Upper lobe of right lung (tissue), 1 donor: ENCODE measurements at places on chromosomes 16 and 17.

- DNase-seq = no peak
Observed at GRCh38 chr17:4162321-4162720, 19.3 kb downstream of the CYB5D2 start.

- no peak for DNase-seq
Observed at GRCh38 chr16:74455213-74455612, 33.9 kb upstream of the CLEC18B start.

- DNase-seq = no peak
Observed at GRCh38 chr16:14063618-14064581, 7.2 kb upstream of the MRTFB start.

GRCh38 chr16:68704232-68704867 is 32.7 kb upstream of the CDH1 start:
- peak; percentile 90 for DNase-seq

DNA sequence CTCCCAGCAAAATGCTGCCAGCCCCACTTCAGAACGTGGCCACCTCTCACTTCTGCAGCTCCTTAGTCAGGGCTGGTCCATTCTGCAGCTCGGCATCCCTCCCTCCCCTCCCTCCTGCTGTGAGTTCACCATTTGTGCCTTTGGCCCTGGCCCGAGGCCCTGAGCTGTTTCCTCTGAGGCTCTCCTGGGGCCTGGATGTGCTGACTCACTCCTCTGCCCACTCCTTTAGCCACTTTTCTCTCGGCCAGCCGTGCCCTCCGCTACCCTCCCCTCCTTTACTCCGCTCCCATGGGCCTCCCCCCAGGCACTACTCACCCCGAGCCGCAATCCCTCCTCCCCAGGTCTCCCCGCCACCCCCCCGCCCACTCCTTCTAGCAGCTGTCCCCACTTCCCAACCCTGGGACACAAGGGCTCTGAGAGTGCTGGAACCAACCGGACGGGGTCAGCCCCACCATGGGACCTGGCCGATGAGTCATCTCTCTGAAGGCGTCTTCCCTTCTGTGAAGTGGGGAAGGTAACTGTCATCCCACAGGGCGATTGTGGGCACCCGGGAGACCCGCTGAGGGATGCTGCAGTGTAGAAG is 11.5 kb downstream of the KCNG4 start:
- peak; percentile 81 for DNase-seq

DNA sequence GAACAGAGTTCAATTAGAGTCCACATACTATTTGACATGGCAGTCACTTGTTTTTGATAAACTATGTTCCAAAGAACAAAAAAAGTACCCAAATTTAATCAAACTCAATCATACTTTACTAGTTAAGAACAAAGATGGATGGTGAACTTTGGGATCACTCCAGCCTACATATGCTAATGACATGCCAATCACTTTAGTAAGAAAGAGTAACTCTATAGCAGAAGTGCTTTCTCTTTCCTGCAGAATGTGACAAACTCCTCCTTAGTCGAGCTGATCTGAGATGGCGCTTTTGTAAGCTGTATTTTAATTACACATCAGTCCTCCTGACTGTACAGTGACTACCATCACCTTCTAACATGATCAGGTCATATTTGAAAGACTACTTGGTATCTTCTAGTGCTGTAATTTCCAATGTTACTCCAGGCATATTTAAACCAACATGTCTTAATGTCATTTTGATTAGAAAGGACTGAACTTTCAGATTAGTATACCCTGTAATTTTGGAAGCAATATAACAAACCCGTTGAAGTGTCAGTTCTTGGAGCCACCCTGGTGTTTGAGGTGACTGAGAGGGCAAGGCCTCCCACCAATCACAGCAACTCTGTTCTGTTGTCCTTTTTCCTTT is 4.1 kb downstream of the NETO2 start:
- DNase-seq = no peak

DNA sequence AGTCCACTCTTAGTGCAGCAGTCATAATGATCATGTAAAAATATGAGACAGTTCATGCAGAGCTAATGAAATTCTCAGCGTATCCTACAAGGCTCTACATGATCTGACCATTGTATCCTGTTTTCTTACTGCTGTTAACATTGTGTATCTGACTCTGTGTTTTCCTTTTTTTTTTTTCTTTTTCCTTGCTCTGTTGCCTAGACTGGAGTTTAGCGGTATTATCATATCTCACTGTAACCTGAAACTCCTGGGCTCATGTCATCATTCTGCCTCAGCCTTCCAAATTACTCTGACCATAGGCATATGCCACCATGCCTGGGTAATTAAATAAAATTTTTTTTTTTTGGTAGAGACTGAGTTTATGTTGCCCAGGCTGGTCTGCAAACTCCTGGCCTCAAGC is 12.1 kb downstream of the DUS2 start:
- no peak for DNase-seq

- DNase-seq = no peak
Observed at GRCh38 chr17:80060644-80061043, 24.2 kb downstream of the CCDC40 start.

DNA sequence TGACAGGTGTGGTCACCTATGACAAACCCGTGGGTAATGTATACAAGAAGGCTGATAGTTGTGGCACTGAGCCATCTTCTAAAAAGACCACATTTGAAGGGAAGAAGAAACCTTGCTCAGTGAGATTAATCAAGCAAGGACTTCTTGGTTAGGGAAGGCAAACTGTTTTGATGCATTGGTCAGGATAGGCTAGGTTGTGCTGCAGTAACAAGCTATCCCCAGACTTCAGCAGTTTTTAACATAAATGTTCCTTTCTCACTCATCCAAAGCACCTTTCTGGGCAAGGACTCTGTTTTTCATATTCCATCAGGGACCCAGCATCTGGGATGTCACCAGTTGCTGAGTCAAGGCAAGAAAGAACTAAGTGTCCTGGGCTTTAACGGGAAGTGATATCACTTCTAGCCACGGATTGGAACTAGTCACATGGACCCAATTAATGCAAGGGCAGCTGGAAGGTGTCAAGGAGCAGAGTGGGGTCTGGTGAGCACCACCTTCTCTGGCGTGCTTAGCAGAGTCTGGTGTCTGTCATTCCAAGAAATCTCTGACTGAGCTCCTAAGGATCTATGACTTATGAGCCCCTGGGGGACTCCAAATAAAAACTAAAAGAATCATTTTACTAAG is 52.0 kb upstream of the CCL2 start:
- no peak for DNase-seq

DNA sequence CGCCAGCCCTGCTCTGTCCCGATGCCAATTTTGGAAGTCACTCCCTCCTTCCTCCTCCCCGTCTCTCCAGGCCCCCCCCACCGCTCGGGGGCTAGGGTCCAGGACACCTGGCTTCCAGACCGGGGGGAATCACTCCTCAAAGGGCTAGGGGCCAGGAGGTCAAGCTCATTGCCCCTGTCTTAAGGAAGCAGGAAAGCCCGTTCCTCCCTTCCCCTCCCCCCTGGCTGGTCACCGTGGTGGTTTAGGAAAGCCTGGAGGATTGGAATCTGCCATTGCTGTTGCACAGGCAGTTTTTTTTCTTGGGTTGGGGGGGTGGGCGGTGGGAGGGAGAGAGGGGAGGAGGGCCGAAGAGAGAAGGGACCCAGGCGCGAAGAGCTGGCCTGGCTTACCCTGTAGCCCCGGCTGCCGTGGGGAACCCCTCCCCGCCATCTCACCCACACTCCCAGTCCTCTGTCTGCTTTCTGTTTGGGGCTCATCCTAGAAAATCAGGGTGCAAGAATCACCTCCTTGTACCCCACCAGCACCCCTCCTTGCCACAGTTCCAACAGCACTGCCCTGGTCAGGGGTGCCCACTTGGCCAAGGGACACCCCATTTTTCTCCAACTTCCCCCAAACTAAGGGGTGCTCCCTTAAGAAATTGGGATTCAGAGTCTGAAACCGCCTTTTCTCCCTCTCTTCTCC is 2.9 kb upstream of the BCL6B start:
- DNase-seq = peak; percentile 73

DNA sequence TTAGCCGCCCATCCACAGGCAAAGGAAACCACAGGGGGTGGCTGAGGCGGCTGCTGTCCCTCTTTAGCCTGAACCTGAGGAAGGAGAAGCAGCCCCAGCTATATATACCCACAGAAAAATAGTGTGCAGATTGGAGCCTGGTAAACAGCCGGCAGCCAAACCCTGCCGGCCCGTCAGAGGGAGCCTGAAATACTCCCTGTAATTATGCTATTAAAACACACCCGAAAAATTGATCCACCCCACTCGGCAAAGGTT is 6.8 kb downstream of the PIEZO1 start:
- no peak for DNase-seq

DNA sequence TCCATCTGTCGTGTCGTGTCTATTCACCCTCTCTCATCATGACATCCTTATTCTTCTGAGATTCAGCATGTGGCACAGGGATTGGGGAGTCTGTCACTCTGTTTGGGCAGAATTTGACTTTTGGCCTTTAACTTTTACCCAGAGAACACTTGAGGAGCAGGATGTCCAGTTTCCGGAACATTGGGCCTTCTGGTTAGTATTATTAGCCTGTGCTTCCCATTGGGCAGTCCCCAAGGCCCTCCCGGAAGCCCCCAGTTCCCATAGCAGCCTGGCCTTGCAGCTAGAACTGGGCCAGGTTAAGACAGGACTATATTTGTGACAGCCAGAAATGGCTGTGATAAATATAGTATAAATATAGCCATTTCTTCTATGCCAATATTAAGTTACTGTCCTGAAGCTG is 9.6 kb downstream of the SCN4A start:
- no peak for DNase-seq

GRCh38 chr17:8862213-8863056 is 5.0 kb downstream of the PIK3R6 start:
- DNase-seq = no peak

DNA sequence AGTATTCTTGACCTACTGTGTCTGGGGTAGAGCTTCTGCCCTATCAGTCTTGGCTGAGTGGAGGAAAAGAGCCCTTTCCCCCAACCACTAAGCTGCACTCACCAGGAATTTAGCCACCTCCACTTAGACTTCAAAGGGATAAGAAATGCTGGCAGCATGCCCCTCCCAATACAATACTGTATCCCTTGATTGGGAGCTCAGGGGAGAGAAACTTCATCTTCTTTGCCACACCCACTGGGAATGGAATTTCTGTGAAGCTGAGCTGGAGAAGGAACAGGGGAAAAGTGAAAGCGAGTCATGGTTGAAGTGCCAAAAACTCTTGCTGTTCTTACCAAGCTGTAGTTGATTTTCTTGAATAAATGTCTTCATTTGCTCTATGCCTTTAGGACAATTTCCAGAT is 68.8 kb downstream of the CEP112 start:
- DNase-seq = no peak

DNA sequence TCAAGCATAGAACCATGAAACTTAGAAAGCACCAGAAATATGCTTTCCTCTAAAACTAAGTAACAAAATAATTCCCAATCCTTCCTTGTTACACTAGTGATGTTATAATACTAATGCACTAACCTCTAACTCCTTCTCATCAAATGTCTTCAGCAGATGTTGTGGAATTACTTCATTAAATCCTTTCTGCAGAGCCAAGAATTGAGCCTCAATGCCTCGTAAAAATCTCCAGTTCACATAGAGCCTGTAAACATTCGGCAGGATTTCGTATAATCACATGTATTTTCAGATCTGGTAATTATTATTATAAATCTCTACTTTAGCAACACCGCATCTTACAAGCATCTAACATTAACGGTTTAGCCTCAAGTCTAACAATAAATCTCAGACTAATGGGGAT is 44.7 kb downstream of the CEP95 start:
- no peak for DNase-seq

DNA sequence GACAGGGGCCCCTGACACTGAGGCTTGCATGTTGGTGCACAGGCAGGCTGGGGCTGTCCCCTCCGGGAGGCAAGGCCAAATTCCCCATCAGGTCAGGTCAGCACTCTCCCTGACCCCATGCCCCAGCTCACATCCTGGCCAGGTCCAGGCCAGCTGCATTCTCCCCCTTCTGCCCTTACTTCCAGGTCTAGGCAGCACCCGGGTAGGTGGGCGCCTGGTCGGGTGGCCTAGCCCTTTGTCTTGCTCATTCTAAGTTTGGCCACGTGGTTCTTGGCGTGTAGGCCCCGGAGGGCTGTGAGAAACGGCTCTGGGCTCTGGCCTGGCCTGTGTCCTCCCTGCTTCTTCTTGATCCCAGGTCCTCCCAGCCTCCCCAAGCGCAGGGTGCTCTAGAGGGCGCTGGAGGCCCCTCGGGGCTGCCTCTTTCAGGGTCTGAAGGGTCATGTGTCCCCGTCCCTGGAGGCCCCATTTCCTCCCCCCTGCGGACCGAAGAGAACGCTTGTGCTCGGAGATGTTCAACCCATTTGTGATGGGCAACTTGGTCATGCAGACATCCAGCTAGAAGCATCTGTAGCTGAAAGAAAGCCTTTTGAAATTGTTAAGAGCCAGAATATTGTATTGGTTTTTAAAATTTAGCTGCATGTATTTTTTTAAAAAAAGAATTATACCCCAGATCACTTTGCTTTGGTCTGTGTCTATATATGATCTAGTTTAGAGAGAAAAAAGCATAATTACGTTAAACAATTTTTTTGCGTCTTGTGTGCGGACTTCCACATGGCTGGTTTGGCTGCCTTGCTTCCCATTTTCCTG is 6.7 kb downstream of the BAHCC1 start:
- no peak for DNase-seq

DNA sequence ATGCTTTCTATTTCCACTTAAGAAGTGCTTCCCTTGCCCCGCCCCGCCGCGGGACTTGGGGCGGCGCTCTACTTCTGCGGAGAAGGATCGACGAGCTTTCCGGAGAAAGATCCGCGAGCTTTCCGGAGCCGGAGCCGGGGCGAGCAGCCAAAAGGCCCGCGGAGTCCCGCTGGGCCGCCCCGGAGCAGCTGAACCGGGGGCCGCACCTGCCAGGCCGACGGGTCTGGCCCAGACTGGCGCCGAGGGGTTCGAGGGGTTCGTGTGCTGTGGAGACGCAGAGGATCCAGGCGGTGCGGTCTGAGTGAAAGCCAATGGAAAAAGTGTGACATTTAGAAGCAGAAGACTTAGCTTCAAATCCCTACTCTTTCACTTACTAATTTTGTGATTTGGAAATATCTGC is 50.8 kb downstream of the TBC1D26 start:
- peak; percentile 84 for DNase-seq

DNA sequence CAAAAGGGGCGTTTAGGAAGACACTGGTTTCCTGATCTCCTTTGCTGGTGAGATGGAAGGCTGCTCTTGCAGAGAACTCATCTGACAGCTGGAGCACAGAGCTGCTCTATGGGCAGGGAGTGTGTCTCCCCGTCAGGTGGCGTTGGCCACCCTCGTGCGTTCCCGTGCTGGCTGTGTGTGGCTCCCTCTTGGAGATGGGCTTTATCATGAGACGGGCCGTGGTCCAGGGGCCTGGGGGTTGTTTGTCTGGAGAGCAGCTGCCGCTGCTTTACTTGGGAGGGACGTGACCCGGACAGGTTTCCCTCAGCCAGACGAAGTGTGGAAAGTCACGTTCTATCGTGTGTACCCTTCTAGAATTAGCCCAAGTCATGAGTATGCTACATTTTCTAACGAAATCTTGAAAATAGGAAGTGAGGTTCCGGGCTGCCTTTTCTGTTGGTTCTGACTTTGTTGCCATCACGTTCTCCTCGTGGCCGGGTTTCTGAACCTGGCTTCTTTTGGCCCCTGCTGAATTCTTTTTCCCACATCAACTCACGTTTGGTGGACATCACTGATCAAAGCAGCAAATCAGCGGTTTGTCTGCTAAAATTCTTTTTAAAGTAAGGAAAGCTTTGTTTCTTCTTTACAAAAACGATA is 105.6 kb upstream of the CHMP6 start:
- no peak for DNase-seq

GRCh38 chr17:77391668-77392375 is 251.1 kb downstream of the SEC14L1 start:
- DNase-seq = no peak

- peak; percentile 79 for DNase-seq
Observed at GRCh38 chr16:30526137-30526822, at the start of gene ZNF768. TSS of gene ZNF768 (minus strand) at chr16:30526566. CDS start at chr16:30526413, 153 bp downstream.

GRCh38 chr17:29176558-29177351 is 3.4 kb downstream of the MYO18A start:
- DNase-seq = peak; percentile 87
